ENCODE measurements at places on chromosomes 3 and 15.
A peak's percentile ranks its signal among the peaks of the same experiment; 100 is the strongest.

DNA sequence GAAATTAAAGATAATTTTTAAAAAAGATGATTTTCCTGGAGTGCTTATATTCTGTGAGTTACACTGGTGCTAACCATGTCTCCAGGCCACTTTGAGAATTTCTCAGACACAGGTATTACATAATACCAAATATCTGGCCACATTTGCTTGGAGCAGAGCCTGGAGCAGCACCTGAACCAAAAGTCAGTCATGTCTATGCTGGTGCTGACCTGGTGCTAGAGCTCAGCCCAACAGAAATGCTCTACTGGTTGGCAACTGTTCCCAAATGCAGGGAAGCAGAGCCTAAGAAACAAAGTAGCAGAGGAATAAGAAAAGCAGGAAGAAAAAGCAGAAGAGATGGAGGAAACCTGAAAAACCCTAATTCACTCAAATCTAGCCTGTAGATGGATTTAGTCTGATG, 135.7 kb upstream of the SLC7A14 start:
- no peak for DNase-seq

GRCh38 chr15:26525096-26525495, 247.8 kb downstream of the GABRB3 start:
- no peak for DNase-seq

DNA sequence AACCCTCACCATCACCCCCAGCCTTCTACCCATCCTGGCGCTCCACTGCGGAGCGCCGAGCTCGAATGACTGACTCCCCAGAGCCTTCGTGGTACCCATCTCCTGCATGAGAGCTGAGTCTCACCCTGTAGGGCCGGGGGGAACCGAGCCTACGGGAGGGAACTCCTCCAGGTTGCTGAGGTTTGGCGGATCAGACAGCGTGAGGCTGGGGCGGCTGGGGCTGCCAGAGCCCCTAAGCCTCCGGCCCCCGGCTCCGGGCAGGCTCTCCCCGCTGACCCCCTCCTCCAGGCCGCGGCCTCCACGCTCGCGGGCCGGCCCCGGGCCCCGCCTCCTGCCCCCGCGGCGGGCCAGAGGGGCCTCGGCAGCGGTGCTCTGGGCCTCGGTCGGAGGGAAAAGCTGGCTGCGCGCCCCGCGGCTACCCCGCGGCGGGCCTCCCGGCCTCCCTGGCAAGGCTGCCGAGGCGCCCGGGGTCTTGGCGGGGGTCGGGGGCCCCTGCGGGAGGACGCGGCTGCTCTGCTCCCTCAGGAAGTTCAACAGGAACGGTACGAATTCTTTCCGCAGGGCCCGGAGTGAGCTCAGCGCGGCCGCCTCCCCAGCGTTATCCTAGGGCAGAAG, 643 bp downstream of the CDAN1 start:
- peak; percentile 13 for DNase-seq

DNA sequence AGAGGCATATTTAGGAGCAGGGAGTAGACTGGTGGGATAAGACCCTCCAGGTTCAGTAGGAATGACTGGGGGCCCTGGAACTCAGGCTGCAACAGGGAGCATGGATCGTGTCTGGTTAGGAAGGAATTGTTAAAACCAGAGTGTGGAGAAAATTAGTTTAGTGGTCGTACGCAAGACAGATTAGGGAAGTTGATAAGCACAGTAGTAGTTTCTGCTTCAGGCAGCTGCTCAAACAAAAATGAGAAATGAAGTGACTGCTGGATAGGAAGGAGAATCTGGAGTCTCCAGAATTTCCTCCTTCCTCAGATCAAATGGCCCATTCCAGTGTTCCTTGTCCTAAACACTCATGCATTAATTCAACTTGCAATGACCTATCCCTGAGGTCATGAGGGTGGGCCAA, 11.2 kb downstream of the MYD88 start:
- no peak for DNase-seq

GRCh38 chr15:94023531-94023930, 207.8 kb upstream of the MCTP2 start:
- no peak for DNase-seq

DNA sequence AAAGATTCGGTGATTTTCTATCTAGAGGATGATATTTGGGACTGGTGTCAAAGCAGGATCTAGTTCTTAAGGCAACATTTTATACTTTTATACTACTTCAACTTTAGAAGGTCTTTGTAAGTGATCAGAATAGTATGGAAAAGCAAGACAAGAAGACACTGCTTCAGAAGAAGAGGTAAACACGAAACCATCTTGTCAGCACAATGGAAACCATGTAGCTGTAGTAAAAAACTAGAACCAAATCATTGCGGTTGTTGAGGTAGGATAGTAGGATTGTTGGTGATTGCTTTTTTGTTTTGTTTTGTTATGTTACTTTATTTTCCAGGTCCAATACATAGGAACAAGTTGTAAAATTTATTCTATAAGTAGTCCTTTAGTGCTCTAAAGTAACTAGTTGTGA, 40.0 kb downstream of the SEMA6D start:
- DNase-seq = no peak

- DNase-seq = no peak
Measured at GRCh38 chr3:144390786-144391185, 419.2 kb downstream of the DIPK2A start.

GRCh38 chr3:140438736-140439470, 239.0 kb upstream of the TRIM42 start:
- no peak for DNase-seq
